ENCODE measurements at places on chromosomes 5 and 9. TPM values are rescaled to one million over a fixed set of nuclear protein-coding genes. Genes with fewer than 3 reads are reported as not detected.

DNA sequence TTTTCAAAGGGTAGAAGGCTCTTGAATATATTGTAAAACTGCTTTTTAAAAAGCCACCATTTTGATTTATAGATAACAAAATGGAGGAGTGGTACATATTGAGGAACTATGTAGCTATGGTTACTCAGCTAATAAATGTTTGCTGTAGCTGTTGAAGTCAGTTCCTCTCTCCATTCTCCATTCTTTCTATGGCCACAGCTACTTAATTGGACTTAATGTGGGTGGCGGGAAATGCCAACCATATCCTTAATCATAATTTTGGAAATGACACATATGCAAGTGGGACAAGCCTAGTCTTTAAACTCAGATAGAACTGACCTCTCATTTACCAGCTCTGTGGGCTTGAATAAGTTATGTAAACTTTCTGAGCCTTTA, 10.6 kb downstream of the CDKN2A start:
- H3K36me3 ChIP-seq, result no peaks in the 10 kb centered on the region
- no peak overlapping the region for H3K27ac ChIP-seq
- H3K4me3 ChIP-seq, result no peak overlapping the region
- peaks cover 99% of the 10 kb centered on the region for H3K27me3 ChIP-seq
- no peaks in the 10 kb centered on the region for H3K4me1 ChIP-seq

GRCh38 chr5:167716126-167716775, 575.2 kb upstream of the WWC1 start:
- H3K4me3 ChIP-seq, result no peak overlapping the region
- H3K27ac ChIP-seq, result no peak overlapping the region
- H3K4me1 ChIP-seq, result no peaks in the 10 kb centered on the region
- H3K27me3 ChIP-seq, result no peaks in the 10 kb centered on the region
- DNase-seq, result no peak
- no peaks in the 10 kb centered on the region for H3K36me3 ChIP-seq

- no peak overlapping the region for H3K27ac ChIP-seq
- no peak overlapping the region for H3K4me3 ChIP-seq
- H3K4me1 ChIP-seq, result no peaks in the 10 kb centered on the region
- no peaks in the 10 kb centered on the region for H3K36me3 ChIP-seq
Measured at GRCh38 chr5:88984040-88984439, 101.1 kb upstream of the MEF2C start.

DNA sequence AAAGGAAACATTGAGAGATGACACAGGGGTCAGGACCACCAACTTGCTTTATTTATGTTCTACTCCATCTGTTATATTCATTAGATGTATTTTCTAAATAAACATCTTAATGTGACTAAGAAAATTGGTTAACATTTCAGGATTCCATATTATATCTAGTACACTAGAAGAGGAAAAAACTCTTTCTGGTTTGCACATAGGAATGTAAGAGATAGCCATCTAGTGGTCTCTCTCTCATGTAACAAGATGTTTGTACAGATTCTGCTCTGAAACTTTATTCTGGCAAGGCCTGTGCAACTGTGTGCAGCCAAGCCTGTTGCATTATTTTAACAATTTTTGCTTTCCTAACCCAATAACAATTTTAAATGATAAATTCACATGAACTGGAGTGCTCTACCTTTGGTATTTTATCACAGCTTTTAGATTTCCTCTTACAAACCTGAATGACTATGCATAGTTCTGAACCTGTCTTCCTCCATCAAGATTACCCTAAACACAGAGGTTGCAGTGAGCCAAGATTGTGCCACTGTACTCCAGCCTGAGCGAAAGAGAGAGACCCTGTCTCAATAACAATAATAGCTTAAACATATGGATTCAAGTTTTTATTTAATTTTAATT, 148.2 kb downstream of the GIN1 start:
- H3K4me1 ChIP-seq, result no peaks in the 10 kb centered on the region
- H3K4me3 ChIP-seq, result no peak overlapping the region
- no peak overlapping the region for H3K27ac ChIP-seq
- H3K36me3 ChIP-seq, result no peaks in the 10 kb centered on the region
- no peaks in the 10 kb centered on the region for H3K27me3 ChIP-seq

- no peak overlapping the region for H3K27ac ChIP-seq
- no peak for DNase-seq
- H3K36me3 ChIP-seq, result peaks cover 4% of the 10 kb centered on the region
- no peaks in the 10 kb centered on the region for H3K27me3 ChIP-seq
- peaks cover 6% of the 10 kb centered on the region for H3K4me1 ChIP-seq
Measured at GRCh38 chr9:33270146-33270545, 5.3 kb downstream of the CHMP5 start.

ZFP37 gene
- total RNA-seq, result 14.1 TPM

GRCh38 chr5:17065458-17065857, 129.4 kb upstream of the MYO10 start:
- H3K36me3 ChIP-seq, result no peaks in the 10 kb centered on the region
- H3K27ac ChIP-seq, result no peak overlapping the region
- no peaks in the 10 kb centered on the region for H3K27me3 ChIP-seq
- no peaks in the 10 kb centered on the region for H3K4me1 ChIP-seq

DNA sequence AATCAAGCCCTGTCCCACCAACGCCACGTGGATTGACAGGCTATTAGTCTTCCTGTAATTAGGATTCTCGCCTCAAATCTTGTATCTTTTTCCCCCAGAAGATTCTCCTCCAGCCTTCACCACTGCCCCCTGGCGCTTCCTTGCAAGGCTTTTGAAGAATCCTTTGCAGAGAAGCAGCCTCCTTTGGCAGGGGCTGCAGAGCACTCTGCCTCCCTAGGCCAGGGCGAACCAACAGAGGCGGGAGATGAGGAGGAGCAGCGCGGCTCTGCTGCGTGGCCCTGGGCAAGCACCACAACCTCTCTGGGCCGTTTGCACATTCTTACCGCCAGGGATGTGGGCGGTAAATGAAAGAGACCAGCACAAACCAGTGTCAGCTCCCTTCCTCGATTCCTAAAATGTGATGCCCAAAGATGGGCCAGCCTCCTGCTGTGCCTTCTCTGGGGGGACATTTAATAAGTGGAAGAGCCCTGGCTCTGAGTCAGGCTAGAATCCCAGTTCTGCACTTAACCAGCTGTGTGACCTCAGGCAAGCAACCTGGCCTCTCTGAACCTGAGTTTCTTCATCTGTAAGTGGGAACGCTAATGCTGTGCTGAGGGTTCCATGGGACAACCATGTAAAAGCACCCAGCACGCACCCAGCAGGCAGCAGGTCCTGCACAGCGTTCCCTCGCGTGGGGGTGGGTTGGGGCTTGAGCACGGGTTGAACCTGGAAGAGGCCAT, 128.6 kb downstream of the KCNIP1 start:
- no peaks in the 10 kb centered on the region for H3K36me3 ChIP-seq
- H3K27ac ChIP-seq, result no peak overlapping the region
- peak; percentile 68 for DNase-seq
- peaks cover 15% of the 10 kb centered on the region for H3K4me1 ChIP-seq
- H3K27me3 ChIP-seq, result no peaks in the 10 kb centered on the region
- peak overlapping the region; percentile 52 for H3K4me3 ChIP-seq

- no peaks in the 10 kb centered on the region for H3K27me3 ChIP-seq
- H3K4me3 ChIP-seq, result no peak overlapping the region
- no peaks in the 10 kb centered on the region for H3K36me3 ChIP-seq
- H3K4me1 ChIP-seq, result no peaks in the 10 kb centered on the region
Measured at GRCh38 chr9:99432075-99432474, 210.0 kb downstream of the SEC61B start.

- H3K27ac ChIP-seq, result peak overlapping the region; percentile 69
- peaks cover 8% of the 10 kb centered on the region for H3K36me3 ChIP-seq
- DNase-seq, result no peak
- no peak overlapping the region for H3K4me3 ChIP-seq
Measured at GRCh38 chr5:83488821-83489220, 17.3 kb downstream of the VCAN start.

GRCh38 chr9:72808446-72808768, 144.4 kb downstream of the ALDH1A1 start:
- no peak overlapping the region for H3K4me3 ChIP-seq
- H3K27ac ChIP-seq, result no peak overlapping the region
- no peaks in the 10 kb centered on the region for H3K27me3 ChIP-seq
- DNase-seq, result no peak
- H3K4me1 ChIP-seq, result no peaks in the 10 kb centered on the region
- H3K36me3 ChIP-seq, result no peaks in the 10 kb centered on the region

- no peak overlapping the region for H3K4me3 ChIP-seq
- no peaks in the 10 kb centered on the region for H3K36me3 ChIP-seq
- no peak for DNase-seq
- H3K4me1 ChIP-seq, result no peaks in the 10 kb centered on the region
- no peaks in the 10 kb centered on the region for H3K27me3 ChIP-seq
Measured at GRCh38 chr9:99713838-99714306, 107.8 kb upstream of the NR4A3 start.

GRCh38 chr9:112280904-112281303, 52.5 kb downstream of the PTBP3 start:
- peaks cover 9% of the 10 kb centered on the region for H3K36me3 ChIP-seq
- no peaks in the 10 kb centered on the region for H3K27me3 ChIP-seq
- H3K4me1 ChIP-seq, result peaks cover 26% of the 10 kb centered on the region
- H3K27ac ChIP-seq, result no peak overlapping the region

DNA sequence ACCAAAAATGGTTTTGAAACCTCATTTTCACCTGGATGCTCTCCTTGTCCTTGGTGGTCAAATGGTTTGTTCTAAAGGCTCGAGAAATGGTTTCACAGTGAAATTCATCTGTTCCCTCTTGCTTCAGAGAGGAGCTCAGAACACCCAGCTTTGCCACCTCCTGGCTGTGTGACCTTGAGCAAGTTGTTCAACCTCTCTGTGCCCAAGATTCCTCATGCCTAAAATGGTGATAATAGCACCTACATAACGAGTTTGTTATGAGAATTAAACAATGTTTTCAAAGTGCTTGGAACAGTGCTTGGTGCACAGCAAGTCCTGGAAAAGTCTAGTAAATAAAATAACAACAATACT, 6.5 kb upstream of the GADD45G start:
- no peak overlapping the region for H3K4me3 ChIP-seq
- peaks cover 5% of the 10 kb centered on the region for H3K4me1 ChIP-seq
- no peak overlapping the region for H3K27ac ChIP-seq
- DNase-seq, result no peak
- peaks cover 32% of the 10 kb centered on the region for H3K27me3 ChIP-seq

DNA sequence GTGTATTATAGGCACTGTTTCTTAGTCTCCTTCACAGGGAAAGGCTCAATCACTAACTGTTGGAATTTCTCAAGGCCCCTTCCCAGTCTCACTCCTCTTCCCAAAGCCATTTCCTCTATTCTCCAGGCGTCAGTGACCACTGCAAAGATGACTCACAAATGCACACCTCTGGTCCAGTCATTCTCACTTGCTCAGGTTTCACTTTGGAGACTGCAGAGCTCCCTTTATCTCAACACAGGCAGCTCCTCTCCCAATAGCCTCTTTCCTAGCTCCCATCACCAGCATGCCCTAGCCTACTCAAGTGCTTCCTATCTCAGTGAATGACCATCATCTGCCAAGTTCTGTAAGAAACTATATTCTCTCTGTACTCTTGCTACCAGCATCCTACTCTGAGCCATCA, 323.6 kb downstream of the NTRK2 start:
- DNase-seq, result no peak
- H3K4me1 ChIP-seq, result peaks cover 22% of the 10 kb centered on the region
- H3K4me3 ChIP-seq, result no peak overlapping the region
- no peak overlapping the region for H3K27ac ChIP-seq

NUTM2F gene
- total RNA-seq, result 0.22 TPM

DNA sequence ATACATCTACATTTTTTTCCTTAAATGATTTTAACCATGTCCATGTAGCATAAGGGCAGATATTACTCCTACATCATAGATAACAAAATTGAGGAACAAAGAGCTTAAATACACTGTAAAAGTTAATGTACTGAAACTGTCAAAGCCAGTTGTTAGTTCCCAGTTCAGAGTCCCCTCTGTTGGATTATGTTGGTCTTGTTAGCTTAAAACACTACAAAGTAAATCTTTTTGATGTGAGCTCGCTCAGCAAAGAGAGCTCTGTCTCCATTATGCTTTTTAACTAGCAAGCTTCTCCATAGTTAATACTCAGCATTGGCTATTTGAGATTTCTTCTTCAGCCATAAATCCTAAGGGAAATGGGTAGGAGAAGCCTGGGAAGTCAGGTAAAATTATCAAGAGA, 149.1 kb downstream of the ADAMTS6 start:
- H3K36me3 ChIP-seq, result no peaks in the 10 kb centered on the region
- no peaks in the 10 kb centered on the region for H3K4me1 ChIP-seq
- no peak overlapping the region for H3K4me3 ChIP-seq
- H3K27me3 ChIP-seq, result no peaks in the 10 kb centered on the region
- H3K27ac ChIP-seq, result no peak overlapping the region
- DNase-seq, result peak; percentile 3

GRCh38 chr9:98187926-98188325, 4.5 kb downstream of the CORO2A start:
- peaks cover 6% of the 10 kb centered on the region for H3K4me1 ChIP-seq
- H3K27me3 ChIP-seq, result peaks cover 20% of the 10 kb centered on the region
- H3K36me3 ChIP-seq, result no peaks in the 10 kb centered on the region
- no peak overlapping the region for H3K27ac ChIP-seq
- DNase-seq, result no peak

DNA sequence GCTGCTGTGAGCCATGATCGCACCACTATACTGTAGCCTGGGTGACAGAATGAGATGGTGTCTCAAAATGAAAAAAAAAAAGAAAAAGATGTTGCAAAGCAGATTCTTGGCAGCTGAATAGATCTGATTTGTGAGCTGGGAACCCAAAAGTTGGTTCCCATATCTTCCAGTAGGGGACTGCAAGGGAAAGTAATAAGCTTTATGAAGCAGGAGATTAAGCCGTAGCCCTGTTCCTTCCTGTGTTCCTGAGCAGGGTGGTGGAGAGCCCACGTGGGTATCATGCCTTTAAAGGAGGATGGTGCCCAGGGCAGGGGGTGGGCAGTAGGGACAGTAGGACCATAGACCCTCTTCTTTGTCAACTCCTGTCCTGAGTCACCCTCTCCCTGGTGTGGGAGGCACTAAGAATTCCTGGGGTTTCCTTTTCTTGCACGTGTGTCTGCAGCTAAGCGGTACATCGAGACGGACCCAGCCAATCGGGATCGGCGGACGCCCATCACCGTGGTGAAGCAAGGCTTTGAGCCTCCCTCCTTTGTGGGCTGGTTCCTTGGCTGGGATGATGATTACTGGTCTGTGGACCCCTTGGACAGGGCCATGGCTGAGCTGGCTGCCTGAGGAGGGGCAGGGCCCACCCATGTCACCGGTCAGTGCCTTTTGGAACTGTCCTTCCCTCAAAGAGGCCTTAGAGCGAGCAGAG, 37.9 kb downstream of the STOM start:
- no peak overlapping the region for H3K27ac ChIP-seq
- DNase-seq, result no peak
- no peaks in the 10 kb centered on the region for H3K36me3 ChIP-seq
- no peak overlapping the region for H3K4me3 ChIP-seq
- no peaks in the 10 kb centered on the region for H3K27me3 ChIP-seq

ADAMTS12 gene
- total RNA-seq, result 16.7 TPM

Data from neural progenitor cell (in vitro differentiated cells).